ENCODE measurements at places on chromosomes 12 and 14.

- no peak for DNase-seq
Observed at GRCh38 chr12:123270214-123271000, 1.2 kb downstream of the CDK2AP1 start.

- DNase-seq: no peak
Observed at GRCh38 chr14:37417151-37417550, 177.9 kb downstream of the FOXA1 start.

- no peak for DNase-seq
Observed at GRCh38 chr14:90577661-90578282, 180.9 kb downstream of the CALM1 start.

GRCh38 chr14:105087963-105088811 is 23.0 kb upstream of the GPR132 start:
- no peak for DNase-seq

GRCh38 chr12:85237327-85237726 is 42.7 kb upstream of the ALX1 start:
- no peak for DNase-seq

- DNase-seq: no peak
Observed at GRCh38 chr14:30162066-30162465, 234.4 kb upstream of the PRKD1 start.
